ENCODE measurements at places on chromosomes 1 and 21.

GRCh38 chr1:39378377-39378776 lies 113.1 kb upstream of the BMP8A start:
- no peak for DNase-seq

DNA sequence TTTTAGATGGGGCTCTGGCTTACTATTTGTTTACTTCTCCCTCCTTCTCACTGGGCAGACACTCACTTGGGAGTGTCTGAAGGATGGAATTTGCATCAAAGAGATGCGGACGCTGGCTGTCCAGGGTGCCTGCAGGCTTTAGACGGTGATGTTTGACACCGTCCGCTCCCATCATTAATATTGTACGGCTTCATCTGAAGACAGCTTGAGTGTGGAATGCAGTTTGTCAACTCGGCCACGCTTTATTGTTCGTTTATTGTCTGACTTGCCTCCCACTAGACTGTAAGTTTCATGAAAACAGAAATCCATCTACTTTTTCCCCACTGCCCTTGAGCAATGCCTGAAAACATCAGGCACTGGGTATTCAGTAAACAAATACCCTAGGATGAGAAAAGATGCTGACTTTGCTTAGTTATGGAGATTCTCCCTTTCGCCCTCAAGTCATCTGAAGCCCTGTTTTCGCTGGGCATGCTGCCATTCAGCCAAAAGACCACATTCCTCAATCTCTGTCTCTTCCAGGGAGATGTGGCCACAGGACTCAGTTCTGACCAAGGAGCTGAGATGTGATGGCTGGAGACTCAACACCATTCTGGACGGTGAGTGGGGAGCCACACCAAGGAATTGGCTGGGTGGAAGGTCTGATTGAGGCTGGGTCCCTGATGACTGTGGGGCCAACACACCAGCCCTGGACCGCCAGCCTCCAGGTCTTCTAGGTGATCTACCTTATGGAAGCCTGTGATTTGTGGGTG lies 87.6 kb downstream of the BCAR3 start:
- DNase-seq, result no peak

GRCh38 chr1:62406576-62406975 lies 30.3 kb upstream of the USP1 start:
- no peak for DNase-seq

- DNase-seq, result peak; percentile 96
These were observed 668.2 kb downstream of the KIF26B start for GRCh38 chr1:245822996-245823395.

GRCh38 chr1:152953761-152954160 lies 6.8 kb downstream of the SPRR5 start:
- DNase-seq, result no peak

GRCh38 chr1:98947071-98947470 lies 57.6 kb downstream of the PLPPR5 start:
- no peak for DNase-seq

GRCh38 chr1:53799141-53799540 lies 39.0 kb downstream of the NDC1 start:
- no peak for DNase-seq

- no peak for DNase-seq
These were observed 3.4 kb downstream of the SELL start for GRCh38 chr1:169707912-169708604.

- DNase-seq, result no peak
These were observed at the start of gene TFF2 for GRCh38 chr21:42350927-42351426. TFF2 (minus strand) TSS chr21:42350994; CDS start chr21:42350957, 37 bp downstream.

GRCh38 chr1:201827321-201828216 lies 1.4 kb upstream of the IPO9 start:
- no peak for DNase-seq

DNA sequence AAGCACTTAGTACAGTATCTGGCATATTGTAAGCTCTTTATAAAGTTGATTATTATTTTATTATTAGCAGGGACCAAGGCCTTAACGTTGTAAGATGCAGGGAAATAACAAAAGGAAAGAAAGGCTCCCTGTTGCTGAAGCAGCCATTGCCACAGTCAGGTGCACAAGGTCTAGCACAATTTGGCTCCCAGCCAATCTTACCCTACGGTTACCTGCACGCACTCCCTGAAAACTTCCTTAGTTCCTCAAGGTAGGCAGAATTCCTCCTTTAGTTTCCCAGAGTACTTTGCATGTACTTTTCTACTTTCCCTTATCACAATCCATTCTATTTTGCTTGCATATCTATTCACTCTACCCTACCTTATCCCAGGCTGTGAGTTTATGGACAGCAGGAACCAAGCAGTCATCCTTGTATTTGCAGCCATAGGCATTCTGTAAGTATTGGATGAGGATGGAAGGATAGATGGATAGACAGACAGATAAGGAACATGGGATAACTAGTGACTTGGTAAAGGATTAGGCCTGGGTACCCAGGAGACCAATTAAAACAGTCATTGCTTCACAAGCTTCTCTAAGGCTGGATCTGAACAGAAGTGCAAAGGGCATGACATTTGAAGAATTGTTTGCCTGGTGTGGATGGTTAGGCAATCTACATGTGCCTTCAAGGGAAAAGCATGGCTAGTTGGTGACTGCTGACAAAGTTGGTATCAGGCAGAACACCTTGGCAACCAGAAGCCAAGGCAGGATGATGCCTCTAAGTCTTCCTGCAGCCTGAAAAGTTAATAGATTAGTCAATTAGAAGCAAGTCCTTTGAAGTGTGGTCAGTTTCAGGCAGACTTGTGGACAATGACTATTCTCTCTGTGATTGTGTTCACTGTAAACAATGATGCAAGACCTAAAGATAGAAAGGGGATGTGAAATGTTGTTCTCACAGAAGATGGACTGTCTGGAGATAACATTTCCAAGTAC lies 20.8 kb upstream of the JAK1 start:
- DNase-seq, result peak; percentile 42

- DNase-seq, result no peak
These were observed 285.7 kb upstream of the PKN2 start for GRCh38 chr1:88398338-88398737.

DNA sequence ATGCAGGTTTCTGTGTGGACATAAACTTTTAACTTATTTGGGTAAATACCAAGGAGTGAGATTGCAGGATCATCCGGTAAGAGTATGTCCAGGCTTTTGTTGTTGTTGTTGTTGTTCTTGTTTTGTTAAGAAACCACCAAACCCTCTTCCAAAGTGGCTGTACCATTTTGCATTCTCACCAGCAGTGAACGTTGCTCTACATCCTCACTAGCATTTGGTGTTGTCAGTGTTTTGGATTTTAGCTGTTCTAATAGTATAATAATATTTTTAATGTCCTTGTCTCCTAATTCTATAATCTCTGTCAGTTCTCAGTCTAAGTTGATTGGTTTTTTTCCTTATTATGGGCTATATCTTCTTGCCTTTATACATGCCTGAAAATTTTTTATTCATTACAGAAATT lies 37.8 kb downstream of the TENT5C start:
- DNase-seq, result no peak

GRCh38 chr21:45545691-45546531 lies 3.7 kb upstream of the SLC19A1 start:
- DNase-seq, result no peak

GRCh38 chr1:180912211-180912800 lies 391 bp upstream of the KIAA1614 start:
- DNase-seq, result peak; percentile 42

Data from HCEC 1CT (cell line).